CD4-positive, alpha-beta T cell treated with Interleukin-6 at 100 ng/mL for 8 hours (primary cell): ENCODE measurements at places on chromosomes 11 and 22.

DNA sequence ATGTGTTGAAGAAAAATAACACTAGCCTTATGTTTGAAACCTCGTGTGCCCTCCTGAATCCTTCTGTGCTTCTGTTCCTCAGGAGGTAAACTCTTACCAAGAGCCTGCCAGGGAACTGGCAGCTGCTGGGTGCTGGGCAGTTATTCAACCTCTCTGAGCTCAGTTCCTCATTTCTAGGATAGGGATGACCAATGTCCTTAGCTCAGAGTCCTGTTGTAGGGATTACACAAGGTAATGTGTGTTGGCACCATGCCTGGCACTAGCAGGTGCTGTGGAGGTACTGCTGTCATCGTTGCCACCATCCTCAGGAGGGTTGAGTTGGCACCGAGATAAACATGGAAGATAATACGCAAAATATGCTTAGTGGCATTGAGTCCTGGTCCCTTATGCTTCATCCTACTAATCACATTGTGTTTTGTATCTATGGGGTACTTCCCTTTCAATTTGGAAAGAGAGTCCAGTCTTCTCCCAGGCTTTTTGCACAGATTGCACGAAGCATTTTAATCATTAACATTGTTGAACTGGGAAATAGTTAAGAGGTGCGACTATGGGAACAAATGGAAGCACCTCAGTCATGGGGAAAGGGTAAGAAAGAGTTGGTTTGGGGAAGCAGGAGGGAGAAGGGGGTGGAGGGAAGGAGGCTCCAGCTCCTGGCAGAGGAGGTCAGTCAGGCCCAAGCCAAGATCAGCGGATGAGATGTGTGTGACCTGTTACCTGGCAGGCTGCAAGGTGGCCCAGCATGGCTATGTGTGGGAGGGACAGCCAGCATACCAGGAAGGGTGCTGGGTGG is 56.7 kb downstream of the CABIN1 start:
- DNase-seq, result no peak

DNA sequence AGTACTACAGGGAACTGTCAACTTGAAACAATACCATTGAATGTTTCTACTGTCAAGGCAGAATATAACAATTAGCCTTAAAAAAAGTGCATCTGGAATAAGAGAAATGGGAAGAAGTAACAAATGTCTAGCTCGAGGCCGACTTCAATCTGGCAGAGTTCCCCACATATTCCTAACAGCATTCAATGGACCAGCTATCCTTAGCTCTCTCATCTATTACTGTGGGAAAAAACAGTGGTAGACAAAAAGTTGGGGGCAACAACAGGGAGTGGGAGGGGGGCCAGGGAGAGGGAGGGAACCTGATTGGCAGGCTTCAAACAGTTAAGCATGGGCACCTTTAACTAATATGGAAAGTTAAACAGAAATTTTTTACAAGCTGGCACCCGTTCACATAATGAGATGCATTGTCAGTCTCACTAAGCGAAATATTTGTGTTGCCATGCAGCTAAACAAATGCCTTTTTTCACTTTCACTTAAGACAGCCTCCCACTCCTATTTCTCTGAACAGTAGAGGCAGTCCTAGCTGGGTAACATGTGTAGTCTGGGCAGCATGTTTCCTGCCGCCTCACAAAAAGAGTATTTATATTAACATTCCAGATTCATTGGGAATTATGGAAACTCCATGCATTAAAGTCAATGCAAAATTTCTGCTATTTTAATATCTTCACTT is 62.2 kb upstream of the SOX6 start:
- DNase-seq, result no peak

GRCh38 chr22:38494498-38494897 is 11.6 kb downstream of the DDX17 start:
- no peak for DNase-seq

DNA sequence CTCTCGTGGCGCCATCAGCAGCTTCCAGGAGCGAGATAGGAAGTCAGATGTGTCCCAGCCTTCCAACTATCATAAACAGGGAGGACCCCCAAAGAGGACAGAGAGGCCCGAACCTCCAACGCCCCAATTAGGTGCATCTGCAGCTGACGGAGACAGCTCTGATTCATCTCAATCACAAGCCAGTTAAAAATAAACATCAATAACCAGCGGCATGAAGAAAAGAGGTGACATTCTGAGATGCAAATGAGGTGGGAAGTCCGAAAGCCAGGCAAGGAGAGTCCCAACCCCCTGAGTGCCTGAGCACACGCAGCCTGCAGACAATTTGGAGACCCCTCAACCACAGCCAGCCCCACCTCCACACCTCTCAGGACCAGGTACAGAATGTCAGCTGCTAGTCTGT is 28.1 kb upstream of the IGSF9B start:
- DNase-seq, result no peak

GRCh38 chr11:14669958-14670357 is 26.4 kb downstream of the PDE3B start:
- DNase-seq, result no peak

- DNase-seq, result no peak
These were observed 207.7 kb downstream of the KCNA4 start for GRCh38 chr11:29809121-29809520.

DNA sequence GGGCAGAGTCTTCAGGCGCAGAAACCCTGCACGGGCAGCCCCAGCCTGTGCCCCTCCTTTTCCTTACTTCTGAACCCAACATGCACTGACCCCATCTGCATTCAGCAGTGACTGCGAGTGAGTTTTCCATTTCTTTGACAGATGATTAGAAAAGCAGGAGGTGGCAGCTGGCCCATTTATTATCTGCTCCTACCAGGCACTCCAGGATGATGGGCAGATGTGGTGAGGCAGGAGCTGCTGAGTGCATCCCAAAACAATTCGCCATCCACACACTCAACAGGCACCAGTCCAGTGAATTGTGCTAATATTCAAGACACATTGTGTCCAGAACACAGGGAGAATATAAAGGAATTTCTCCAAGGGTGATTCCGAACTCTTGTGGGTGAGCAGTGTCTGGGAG is 208.5 kb downstream of the TENM4 start:
- no peak for DNase-seq

DNA sequence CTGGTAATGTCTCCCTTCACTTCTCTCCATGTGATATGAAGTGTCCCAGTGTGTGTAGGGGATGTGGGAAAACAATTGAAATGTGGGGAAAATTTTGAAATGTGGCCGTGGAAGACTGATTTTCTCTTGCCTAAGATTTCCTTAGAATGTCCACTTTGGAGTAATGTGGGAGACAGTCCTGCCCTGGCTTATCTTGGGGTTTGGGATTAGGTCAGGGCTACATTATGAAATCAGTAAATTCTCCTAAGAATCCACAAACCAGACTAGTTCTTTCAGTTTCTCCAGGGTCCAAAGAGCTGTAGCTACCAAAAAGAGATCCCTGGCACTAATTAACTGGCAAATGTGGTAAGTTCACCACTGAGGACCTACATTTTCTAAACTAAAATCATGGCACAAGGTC is 22.8 kb downstream of the YPEL4 start:
- DNase-seq, result no peak

DNA sequence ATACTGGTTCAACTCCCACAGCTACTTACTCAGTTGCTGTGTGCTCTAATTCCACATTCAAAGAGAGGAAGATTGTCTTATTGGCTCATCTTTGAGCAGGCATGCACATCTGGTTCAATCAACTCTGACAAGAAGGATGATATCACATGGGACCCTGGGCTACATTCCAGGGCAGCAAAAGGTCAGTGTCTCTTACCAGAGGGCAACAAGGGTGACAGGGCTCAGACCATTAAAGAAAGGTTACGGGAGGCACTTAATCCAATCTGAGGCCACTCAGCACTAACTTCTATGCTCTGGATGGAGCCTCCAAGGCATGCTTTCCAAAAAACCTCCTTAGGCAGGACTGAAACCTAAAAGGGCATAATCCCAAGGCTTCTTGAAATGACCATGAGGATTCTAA is 549.4 kb upstream of the API5 start:
- DNase-seq, result no peak

DNA sequence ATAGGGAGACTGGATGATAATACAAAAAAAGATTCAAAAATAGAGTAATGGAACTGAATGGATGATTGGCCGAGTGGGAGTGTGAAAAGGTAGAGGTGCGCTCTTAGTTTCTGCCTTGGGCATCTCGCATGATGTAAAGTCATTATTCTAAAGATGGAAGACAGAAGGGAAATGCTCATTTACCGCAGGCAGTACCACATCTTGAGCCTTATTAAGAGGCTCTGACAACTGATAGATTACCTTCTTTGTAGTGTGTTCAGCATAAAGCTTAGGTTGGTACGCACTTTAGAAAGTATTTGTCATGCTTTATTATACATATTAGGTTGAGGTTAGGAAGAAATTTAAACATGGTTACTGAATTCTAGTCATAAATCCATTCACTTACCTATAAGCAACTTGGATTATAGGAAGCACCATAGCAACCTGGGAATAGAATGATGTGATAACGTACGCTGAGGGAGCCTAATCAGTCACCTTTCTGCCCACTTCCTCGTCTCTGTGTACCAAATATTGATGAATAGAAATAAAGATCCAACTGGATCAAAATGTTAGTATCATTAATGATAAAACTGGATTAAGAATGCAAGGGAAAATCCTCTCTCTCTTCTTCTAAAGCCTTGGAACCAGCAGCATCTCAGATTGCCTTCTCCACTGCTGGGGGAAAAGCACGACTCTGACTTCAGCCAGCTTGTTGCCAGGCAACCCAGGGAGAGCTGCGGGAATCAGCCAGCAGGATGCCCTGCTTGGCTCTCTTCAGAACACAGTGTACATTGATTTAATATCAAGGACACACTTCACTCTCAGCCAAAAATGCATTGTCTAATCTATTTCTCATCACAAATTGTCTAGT is 29.0 kb upstream of the VWA5A start:
- no peak for DNase-seq

DNA sequence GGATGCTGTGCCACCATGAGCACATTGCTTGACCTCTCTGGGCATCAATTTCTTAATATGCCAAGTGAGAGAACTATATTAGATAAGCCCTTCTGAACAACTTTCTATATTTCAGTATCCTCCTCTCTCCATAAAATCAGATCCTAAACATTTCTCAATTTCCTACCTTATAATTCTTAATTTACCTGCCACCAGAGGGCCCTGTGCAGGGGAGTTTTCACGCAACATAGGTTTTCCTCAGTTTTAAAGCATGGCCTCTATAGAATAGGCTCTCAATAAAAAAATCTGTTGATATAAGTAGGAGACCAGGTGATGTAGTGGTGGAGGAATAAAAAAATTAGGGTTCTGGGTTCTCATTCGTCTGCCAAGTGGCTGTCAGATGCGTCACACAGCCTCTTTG is 83.7 kb upstream of the DBX1 start:
- DNase-seq, result no peak

DNA sequence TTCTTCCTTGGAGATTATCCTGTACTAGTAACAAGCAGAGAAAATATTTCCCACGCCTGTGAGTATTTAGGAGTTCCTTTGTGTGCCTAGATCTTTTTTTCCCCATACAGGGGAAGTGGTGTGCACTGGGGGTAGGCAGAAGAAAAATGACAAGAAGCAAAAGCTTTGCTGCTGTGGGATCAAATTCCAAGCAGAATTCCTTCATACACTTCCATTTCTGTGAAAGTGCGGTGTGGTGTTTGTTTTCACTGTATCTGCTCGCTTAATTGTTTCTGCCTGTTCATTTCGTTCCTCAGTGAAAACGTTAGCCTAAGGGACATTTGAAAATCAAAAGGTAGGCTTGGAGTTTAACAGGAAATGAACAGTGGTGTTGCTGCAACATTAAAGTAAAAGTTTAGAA is 47.9 kb downstream of the BLID start:
- no peak for DNase-seq

GRCh38 chr11:65478388-65479183 is 20.3 kb upstream of the MALAT1 start:
- no peak for DNase-seq

- no peak for DNase-seq
These were observed 562.4 kb downstream of the OPCML start for GRCh38 chr11:132969892-132970291.

DNA sequence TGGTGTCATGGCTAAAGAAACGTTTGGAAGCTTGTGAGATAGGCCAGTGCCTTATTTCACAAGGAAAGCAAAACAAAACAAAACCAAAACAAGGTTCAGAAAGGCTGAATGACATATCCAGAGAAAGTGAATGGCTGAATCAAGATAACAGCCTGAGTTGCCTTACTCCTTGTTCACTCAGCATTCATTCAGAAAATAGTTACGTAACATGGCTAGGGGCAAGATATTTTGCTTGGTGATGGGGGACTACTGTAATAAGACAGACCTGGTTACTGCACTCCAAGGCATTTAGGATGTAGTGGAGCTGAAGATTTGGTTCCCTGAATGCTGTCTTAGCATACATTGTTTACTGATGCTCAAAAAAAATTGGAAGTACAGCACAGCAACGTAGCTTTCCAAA is 47.7 kb downstream of the C11orf91 start:
- no peak for DNase-seq

DNA sequence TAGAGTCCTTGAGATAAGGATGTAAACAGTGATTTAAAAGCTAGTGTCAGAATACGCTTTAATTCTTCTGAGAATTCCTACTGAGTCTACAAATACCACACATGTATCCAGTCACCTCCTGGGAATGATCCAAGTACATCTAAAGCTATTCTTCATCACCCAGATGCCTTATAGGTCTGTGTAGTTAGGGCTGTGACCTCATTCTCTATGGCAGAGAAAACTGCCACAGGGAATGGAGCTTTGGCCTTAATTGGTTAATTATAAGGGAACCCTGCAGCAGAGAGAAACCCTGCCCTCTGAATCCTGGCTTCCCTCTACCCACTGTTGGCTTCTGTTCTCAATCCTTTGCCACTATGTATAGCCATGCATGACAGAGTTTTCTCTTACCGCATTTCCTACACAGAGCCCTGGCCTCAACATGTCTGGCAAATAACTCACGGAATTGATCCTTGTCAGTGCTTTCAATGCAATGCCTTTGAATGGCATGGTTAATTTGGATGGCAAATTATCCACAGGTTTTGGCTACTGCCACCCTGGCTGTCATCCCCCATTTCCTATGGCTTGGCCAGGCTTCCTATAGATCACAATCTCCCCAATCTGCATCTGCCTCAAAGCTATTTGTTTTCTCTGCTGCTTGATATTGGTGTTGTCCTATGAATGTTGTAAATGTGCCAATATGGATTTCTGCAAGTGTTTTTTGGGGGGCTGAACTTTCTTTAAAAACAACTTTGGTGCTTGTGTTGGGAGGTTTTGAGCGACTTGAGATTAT is 2.9 kb downstream of the DIXDC1 start:
- no peak for DNase-seq

DNA sequence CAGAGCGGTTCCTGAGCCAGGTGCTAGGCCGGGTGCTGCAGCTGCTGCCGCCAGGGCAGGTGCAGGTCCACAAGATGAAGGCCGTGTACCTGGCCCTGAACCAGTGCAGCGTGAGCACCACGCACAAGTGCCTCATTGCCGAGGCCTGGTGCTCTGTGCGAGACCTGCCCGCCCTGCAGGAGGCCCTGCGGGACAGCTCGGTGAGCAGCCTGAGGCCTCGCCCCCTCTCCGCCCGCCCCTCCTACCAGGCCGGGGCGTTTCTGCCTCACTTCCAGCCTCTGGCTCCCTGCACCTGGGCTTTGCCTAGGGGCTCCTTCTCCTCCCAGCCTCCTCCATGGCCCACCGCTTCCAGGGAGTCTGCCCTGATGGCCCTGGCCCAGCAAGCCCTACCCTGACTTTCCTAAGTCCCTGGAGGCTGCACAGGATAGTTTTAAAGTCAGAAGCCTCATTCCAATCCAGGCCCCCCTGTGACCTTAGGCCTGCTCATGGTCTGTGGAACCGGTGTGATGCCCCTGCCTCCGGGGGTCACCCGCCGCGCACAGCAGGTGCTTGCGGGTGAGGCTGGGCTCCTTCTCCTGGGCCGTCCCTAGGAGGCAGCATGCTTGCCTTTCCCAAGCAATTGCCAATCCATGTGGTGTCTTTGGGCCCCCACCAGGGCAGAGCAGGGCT is 5.5 kb downstream of the TCIRG1 start:
- DNase-seq, result no peak
